GM18507 (cell line): ENCODE measurements at places on chromosomes 5 and 9.

- no peak for DNase-seq
Measured at GRCh38 chr5:120457839-120458507, 6.1 kb upstream of the PRR16 start.

DNA sequence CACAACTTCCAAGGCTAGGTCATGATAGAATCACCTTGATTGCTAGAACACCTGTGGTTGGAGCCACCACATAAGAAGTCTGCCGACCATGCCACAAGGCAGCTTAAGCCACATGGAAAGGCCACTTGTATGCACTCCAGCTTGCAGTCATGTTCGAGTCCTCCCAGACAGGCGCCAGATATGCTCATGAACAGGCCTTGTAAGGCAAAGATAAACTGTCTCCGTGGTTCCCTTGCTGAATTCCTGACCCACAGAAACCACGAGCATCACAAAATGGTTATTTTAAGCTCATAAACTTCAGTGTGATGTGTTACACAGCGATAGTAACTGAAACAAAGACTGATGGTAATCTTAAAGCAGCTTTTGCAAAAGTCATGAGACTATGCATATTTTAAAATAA, 188.4 kb upstream of the DAPK1 start:
- no peak for DNase-seq

DNA sequence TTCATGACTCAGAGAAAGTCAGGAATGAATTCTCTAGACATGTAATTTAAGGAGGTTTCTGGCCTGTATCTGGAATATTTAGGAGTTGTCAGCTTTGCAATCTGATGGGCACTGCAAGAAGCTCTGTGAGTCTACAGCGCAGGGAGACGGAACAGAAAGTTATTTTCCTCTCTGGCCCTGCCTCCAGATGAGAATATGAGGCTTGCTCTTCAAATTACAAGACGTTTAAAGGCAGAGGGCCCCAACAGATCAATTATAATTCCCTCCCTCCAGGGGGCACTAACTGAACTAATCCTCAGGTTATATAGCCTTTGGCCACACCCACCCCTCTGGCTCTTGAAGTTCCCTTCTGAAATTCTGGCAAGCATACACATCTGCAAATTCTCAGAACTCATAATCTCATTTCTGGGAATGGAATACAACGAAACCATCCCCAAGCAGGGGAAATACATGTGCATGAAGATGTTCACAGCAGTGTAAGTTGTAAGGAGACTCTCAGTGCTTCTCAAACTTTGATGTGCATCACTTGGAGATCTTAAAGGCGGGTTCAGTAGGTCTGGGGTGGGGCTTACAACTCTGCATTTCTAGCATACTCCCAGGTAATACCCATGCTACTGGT, 307.6 kb downstream of the CWC27 start:
- no peak for DNase-seq

DNA sequence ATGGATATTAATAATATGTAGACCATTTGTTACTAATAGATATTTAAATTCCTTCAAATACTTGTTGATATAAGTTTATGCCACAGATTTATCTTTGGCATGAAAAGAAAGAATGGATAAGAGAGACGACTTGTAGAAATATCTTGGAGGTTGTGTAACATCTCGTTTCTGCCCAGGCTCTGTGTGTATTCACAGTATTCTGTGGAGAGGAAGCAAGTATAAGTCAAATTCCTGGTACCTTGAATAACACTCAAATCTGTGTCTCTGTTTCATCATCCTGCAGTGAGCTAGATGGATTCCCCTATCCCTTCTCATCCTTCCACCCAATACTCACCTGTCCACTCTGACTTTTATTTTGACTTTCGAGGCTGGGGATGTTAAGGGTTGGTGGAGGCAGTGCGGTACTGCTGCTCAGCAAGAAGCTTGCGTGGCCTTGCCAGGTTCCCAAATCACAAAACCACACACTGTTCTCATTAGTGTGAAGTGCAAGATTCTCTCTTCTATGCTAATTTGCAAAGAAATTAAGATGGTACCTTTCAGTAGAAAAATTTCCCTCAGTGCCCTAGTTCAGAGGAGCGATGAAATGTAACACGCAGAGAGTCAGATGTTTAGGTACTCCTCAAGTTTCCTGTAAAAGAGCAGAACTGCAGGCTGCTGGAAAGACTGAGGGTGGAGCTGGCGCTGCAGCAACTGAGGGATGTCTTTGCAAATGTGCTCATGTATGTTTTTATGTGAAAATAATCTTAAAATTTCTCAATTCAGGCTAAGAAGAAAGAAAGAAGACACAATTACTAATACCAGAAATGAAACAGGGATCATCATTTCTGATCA, 42.6 kb upstream of the ANKRD18A start:
- no peak for DNase-seq

DNA sequence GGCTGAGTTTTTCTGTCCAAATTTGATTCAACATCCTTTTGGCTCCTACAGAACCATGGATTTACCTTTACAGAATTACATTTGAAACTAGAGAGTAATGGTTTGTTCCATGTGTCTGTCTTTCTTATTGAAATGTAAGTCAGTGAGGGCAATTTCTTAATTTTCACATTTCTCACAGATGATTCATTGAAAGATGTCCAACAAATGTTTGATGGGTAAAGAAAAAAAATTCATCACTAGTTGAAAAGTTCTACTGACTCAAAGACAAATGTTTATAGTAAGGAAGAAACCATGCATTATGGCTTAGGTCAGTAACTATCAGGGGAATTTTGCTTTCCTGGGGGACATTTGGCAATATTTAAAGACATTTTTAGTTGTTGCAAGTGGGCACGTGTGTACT, 131.6 kb upstream of the TRPM3 start:
- DNase-seq, result no peak

GRCh38 chr5:133256276-133256675, 204.5 kb downstream of the HSPA4 start:
- no peak for DNase-seq
